Stimulated activated naive CD8-positive, alpha-beta T cell treated with anti-CD3 and anti-CD28 coated beads, Interleukin-15, Interleukin-2, amounts not matched to agents 100 U/mL and 50 U/mL, for 24 hours (primary cell): ENCODE measurements at places on chromosomes 1 and 21.

GRCh38 chr1:34784751-34785221 is 3.8 kb downstream of the GJB3 start:
- no peak for DNase-seq

GRCh38 chr1:224922404-224923164 is 6.9 kb upstream of the DNAH14 start:
- no peak for DNase-seq

GRCh38 chr1:112316254-112316913 is 79.6 kb upstream of the CTTNBP2NL start:
- no peak for DNase-seq

- no peak for DNase-seq
Observed at GRCh38 chr21:26881504-26882228, 36.5 kb upstream of the ADAMTS1 start.

DNA sequence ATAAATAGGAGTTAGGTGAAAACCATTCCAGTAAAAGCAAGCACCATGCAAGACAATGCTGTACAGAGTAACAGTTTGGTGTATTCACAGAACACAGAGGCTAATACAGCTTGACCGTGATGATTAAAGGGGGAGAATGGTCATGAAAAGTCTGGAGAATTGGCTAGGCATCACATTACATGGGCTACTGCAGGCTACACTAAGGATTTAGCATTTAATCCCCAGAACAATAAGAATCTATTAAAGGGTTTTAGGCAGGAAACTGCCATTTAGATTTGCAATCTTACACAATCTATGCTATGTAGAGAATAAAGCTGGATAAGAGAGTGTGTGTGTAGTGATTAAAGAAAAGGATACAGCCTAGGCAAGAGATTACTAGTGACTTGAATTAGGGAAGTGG is 30.6 kb downstream of the HFM1 start:
- DNase-seq, result no peak

GRCh38 chr21:31731056-31731856 is 662 bp downstream of the SCAF4 start:
- DNase-seq, result peak; percentile 62

GRCh38 chr1:3772027-3772714 is 378 bp upstream of the SMIM1 start:
- peak; percentile 90 for DNase-seq
